Gastrocnemius medialis (tissue), 4 donors: ENCODE measurements at places on chromosomes 3 and 15. TPM values are rescaled to one million over a fixed set of nuclear protein-coding genes. Genes with fewer than 3 reads are reported as not detected.
A peak's percentile ranks its signal among the peaks of the same experiment; 100 is the strongest.

DNA sequence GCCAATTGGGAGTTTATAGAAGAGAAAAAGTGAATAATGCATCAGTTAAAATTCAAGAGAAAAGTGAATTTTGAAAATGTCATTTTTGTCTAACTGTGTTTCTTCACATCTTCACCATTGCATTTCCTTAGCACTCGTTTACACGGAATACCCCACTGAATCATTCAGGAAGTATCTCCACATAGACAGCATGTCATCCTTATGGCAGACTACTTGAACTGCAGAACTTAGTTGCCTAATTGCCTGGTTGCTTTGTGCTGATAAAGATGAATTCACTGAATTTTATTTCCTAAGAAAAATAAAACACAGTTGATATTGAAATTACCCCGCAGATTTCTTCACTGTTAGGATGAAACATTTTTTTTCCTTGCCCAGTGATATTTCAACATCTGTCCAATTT is 627.1 kb downstream of the ROBO1 start:
- no peaks in the 10 kb centered on the region for H3K4me1 ChIP-seq
- H3K27ac ChIP-seq = no peak overlapping the region
- DNase-seq = no peak
- H3K4me3 ChIP-seq = no peak overlapping the region
- H3K27me3 ChIP-seq = no peaks in the 10 kb centered on the region
- no peaks in the 10 kb centered on the region for H3K36me3 ChIP-seq

DNA sequence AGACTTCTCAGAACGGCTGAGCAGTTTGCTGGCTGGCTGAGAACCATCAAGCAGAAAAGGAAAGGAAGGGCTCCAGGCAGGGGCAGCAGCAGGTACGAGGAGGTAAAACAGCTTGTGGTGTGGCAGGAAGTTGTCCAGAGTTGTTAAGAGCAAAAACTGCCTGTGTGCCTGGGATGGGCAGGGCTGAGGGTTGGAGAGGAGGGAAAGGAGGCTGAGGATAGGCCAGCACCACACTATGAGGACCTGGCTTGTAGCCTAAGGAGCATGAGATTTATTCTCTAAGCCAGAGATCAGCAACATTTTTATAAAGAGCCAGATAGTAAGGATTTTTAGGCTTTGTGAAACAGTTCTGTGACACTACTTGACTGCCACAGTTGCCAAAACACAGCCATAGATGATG is 8.0 kb downstream of the IGSF10 start:
- no peaks in the 10 kb centered on the region for H3K27me3 ChIP-seq
- no peak overlapping the region for H3K4me3 ChIP-seq
- no peaks in the 10 kb centered on the region for H3K4me1 ChIP-seq
- no peaks in the 10 kb centered on the region for H3K36me3 ChIP-seq

DNA sequence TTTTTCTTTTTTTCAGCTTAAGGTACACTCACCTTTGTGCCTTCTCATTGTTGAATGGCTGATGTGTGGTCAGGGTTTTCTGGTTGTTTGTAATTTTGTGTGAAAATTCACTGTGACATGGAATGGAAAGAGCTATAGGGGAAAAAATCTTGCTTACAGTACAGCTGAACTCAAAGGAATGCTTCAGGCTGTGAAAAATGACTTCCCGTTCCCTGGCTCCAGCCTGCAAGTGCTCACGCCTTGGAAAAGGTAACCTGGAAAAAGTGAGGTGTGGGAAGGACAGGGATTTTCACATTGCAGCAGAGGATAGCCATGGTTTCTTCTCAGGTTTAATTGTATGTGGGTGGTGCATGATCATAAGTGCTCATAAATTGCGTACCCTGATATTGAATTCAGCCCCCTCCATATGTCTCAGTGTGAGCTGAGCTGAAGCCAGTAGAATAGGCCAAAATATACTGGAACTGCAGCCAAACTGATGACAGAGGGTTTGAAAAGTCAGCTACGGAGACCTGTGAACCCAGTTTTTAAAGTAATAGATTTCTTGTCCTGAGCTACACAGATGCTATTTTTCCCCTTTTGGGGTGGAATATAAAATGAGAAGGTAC is 228.7 kb upstream of the RASGRP1 start:
- H3K27me3 ChIP-seq = no peaks in the 10 kb centered on the region
- no peak overlapping the region for H3K4me3 ChIP-seq
- no peak overlapping the region for H3K27ac ChIP-seq
- H3K36me3 ChIP-seq = no peaks in the 10 kb centered on the region

GRCh38 chr15:40340038-40340739 is 550 bp downstream of the CCDC9B start:
- peak; percentile 49 for DNase-seq
- H3K36me3 ChIP-seq = no peaks in the 10 kb centered on the region
- peaks cover 58% of the 10 kb centered on the region for H3K4me1 ChIP-seq
- peak overlapping the region; percentile 65 for H3K4me3 ChIP-seq
- peak overlapping the region; percentile 99 for H3K27ac ChIP-seq
- H3K27me3 ChIP-seq = no peaks in the 10 kb centered on the region

DNA sequence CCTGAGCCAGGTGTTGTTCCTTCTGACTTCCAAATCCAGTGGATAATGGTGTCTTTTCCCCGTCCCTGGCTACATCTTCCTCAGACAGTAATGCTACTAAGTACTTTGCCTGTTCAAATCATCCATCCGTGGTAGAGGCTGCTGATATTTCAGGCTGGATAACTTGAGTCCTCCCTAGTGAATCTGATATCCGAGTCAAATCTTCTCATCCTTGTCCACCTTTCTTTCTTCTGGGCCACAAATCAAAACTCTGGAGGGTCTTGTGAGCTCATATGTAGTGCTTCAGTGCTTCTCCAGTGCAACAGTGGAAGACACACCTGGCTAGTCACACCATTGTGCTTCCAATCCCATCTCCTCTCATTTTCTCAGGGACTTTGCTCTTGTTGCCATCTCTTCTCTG is 11.2 kb downstream of the SH3GL3 start:
- H3K27ac ChIP-seq = no peak overlapping the region
- no peak for DNase-seq
- H3K27me3 ChIP-seq = no peaks in the 10 kb centered on the region

- H3K27ac ChIP-seq = peak overlapping the region; percentile 96
- peaks cover 39% of the 10 kb centered on the region for H3K4me1 ChIP-seq
- H3K27me3 ChIP-seq = no peaks in the 10 kb centered on the region
- peak; percentile 55 for DNase-seq
- no peaks in the 10 kb centered on the region for H3K36me3 ChIP-seq
Measured at GRCh38 chr3:129184396-129184657, 631 bp upstream of the CNBP start.

- no peaks in the 10 kb centered on the region for H3K4me1 ChIP-seq
- no peak overlapping the region for H3K27ac ChIP-seq
- H3K36me3 ChIP-seq = no peaks in the 10 kb centered on the region
- no peaks in the 10 kb centered on the region for H3K27me3 ChIP-seq
Measured at GRCh38 chr3:68239542-68239941, 585.1 kb upstream of the SUCLG2 start.

DNA sequence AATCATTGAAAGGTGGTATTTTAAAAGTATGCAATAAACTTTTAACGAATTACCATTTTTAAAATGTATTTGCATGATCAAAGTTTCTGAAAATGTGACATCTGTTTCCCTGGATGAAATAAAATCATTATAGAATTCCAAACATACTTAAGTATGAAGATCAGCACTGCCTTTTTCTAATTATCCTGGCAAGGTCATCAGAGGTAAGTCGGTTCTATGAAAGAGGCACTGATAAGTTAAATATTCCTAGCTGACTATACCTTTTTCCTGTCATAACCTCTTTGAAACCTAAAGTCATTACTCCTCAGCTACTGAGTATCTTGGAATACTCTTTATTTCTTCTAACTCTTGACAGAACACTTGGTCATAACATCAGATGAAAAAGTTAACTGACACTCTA is 406.1 kb upstream of the ALCAM start:
- H3K27me3 ChIP-seq = no peaks in the 10 kb centered on the region
- DNase-seq = no peak
- H3K36me3 ChIP-seq = no peaks in the 10 kb centered on the region
- H3K27ac ChIP-seq = no peak overlapping the region

DNA sequence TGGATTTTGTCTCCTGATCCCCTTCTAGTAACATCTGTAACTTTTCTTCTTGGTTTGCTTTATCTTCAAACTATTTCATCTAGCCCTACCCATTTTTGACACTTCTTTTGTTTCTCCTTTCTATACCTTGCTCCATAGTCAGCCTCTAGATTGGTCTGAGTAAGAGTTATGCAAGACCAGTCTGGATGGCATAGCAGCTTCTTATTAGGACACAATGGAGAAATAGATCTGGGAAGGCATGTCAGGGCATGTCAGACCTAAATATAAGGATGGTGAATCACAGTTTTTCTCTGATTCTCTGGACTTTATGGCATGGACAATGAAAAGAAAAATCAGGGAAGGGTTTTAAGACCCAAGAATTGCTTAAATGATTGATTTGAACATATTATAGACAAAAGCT is 452.5 kb downstream of the RAP2B start:
- no peak overlapping the region for H3K27ac ChIP-seq
- H3K27me3 ChIP-seq = no peaks in the 10 kb centered on the region
- no peak for DNase-seq
- H3K36me3 ChIP-seq = no peaks in the 10 kb centered on the region

DNA sequence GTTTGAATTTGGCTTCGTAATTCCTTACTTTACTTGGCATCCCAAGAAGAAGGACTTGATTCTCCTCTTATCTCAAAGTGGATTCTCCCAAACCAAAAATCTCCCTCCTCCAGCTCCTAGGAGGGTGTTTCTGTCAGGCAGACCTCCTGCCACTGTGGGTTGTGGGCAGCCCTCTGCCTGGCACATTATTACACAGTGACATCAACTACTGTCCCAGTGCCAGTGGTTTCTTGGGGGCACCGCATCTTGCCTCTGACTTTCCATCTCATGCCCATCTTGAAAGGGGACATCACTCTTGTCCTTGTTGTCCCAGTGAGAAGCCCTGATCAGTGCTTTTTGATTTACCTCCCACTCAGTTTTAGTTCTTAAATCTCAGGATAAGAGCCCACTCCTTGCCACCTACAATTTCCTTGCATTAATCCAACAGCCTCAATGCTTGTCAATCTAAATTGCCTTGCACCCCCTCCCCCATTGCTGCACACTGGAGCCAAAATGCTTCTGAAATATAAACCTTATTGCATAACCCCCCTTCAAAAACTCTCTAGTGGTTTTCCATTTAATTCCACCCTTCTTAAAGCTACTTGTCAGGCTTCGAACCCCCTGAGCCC is 81.0 kb downstream of the TRAK1 start:
- no peak overlapping the region for H3K4me3 ChIP-seq
- H3K36me3 ChIP-seq = no peaks in the 10 kb centered on the region
- DNase-seq = no peak
- H3K27me3 ChIP-seq = no peaks in the 10 kb centered on the region

EIF4E3 gene
- total RNA-seq = 25.0 TPM

LYZL4 gene
- total RNA-seq = not detected

HDGFL3 gene
- total RNA-seq = 5.5 TPM

CCR3 gene
- not detected for total RNA-seq
